ENCODE measurements at places on chromosomes 1 and 21.
A peak's percentile ranks its signal among the peaks of the same experiment; 100 is the strongest.

- no peak for DNase-seq
These were observed 13.0 kb upstream of the EPHX4 start for GRCh38 chr1:92016720-92017316.

DNA sequence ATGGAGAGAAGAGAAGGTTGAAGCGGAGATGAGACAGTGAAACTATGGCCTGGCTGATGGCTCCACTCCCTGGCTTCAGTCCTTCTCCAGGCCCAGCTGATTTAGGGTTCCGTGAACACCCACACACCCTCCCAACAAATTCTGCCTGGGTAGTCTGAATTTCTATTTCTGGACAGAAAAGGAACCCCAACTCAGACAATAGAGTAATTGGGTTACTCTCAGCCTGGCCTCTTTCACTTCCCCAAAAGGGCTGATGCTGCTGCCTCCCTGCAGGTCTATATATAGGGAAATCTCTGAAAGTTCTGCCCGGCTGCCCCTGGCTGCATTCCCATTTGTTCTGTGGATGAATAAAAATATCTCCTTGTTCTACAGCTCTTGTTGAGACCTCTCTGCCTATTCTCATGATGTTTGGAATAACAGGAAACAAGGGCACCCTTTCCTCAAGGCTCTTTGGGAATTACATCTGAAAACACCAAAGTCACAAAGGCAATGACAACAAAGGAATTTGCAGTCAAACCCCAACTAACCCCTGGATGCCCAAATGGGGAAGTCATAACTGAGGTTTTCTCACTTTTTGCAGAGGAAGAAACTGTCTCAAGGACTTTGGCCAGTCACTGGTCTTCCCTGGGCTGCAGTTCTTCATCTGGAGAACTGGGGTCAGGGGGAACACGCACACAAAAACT lies 11.4 kb upstream of the ZSCAN20 start:
- peak; percentile 84 for DNase-seq

DNA sequence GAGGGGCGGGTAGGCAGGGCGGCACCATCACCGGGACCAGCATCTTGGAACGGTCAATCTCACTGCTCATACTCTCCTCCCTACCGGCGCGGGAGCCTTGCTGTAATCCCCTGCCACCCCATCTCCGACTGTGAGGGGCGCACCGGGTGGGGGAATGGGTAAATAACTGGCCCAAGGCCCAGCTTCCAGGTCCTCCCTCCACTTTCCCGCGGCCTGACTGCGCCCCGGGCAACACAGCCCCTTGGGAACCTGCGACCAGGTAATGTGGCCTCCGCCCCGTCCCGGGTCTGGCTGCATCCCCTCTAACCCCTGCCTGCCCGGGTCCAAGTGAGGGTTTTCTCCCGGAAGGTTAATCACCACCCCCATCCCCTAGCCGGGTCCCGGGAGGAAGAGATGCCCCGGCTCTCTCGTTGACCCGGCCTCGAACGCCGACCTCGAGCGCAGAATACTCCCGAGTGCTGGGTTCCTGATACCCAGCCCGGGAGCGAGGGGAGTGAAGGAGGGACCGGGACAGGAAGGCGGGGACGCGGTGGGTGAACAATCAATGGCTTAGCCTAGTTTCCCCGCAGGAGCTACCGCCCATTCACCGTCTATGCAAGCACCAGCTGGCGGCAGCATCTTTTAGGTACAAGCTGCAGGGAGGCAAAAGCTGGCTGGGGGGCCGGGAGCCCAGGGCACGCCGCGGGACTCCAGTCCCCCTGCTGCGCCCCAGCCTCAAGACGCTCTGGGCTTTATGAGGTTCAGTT lies 5.9 kb upstream of the LHX9 start:
- DNase-seq = no peak

GRCh38 chr1:173353350-173353749 lies 123.8 kb upstream of the PRDX6 start:
- DNase-seq = no peak

DNA sequence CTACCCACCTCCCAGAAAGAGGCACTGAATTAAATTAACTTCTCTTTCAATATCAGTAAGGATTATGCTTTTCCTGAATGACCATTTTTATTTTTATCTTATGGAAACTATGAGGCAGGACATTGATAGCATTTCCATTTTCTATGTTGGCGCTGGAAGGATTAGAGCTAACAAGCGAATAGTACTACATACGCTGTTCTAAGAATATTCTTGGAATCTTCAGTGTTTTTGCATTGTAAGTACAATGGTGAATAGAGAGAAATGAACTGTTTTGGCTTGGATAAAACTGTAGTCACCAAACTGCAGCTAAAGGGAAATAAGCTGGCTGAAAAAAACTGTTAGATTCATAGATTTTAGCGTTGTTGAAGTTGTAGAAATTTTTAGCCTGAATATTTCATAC lies 779.0 kb upstream of the ADGRL4 start:
- no peak for DNase-seq

- DNase-seq = no peak
These were observed 9.9 kb downstream of the ANGPTL7 start for GRCh38 chr1:11198851-11199594.

DNA sequence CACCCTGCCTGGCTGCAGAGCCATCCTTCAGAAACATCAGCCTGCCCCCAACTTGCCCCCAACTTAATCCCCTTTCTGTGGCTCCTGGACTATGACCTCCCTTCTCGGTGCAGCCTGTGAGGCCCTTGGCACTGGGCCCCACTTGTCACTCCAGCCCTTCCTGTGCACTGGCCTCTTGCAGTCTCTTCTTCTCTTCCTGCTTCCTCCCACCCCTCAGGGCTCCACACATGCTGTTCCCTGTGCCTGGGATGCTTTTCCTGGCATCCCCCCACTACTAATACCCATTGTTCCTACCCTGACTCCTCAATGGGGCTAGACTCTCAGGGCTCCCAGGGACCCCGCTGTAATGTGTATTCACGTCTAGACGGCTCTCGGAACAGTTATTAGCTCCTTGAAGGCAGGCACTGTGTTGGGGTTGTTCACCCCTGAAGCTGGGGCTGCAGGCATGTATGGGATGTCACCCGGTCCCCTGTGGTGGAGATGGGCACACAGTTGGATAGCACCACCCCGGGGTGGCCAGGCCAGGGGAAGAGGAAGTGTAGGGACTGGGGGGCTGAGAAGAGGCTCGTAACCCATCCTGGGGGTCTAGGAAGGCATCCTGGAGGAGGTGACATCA lies 4.5 kb downstream of the LDLRAD1 start:
- DNase-seq = no peak

DNA sequence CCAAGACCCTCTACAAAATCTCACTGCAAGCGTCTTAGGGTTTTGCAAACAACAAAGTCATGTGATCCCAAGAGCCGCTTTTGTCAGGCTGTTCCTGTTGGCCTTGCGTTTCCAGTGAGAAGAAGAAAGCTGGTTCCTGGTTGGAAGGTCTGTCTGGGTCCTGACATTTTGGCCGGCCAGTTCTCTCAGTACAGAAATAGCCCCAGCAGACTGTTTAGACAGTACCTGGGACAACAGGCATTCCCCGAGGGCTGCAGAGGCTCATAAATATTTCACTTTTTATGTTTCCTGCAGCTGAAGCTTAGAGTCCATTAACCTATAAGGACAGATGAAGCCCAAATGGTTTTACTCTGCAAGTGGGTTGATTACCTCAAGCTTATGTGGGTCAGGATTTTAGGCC lies 8.6 kb downstream of the GPR137B start:
- no peak for DNase-seq

DNA sequence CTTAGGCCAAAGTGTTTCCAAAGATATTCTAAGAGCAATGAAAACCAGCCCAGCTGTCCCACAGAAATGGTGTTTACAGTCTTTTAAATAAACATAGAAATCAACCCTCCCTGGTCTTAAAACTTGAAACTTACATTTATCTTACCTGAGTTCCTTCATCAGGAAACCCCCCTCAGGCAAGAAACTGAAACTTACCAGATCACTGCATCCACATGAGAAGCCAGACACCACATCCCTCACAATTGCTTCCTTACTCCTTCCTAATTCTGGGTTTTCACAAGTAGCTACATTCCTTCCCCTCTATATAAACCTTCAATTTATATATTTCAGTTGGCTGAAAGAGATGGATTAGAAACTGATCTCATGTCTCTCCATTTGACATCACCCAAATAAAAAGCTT lies 563.0 kb upstream of the CHRM3 start:
- DNase-seq = no peak

DNA sequence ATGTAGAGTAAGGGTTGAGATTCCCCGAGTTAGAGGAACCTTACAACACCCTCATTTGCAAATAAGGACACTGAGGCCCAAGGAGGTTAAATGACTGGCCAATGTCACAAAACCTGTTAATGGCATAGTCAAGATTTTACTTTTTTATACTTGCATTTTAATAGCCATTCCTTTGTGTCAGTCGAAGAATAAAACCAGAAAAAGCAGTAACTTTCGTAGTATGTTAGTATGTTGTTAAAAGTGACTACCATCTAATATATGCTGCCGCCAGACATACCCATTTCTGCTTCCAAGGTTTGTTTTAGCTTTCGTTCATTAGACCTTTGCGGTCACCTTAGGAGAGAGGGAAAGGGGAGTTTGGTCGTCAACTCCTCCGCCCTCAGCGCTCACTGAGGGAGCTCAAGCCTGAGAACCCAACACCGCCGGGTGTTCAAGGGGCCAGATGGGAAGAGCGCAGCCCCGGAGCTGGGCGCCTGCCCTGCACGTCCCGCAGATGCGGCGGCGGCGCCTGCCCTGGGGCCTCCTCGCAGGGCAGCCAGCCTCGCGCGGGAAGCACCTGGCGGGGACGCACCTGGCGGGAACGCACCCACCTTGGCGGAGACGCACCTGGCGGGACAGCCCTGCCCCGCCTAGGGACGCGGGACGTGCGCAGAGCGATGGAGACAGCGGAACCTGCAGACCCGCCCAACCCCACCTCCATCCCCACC lies 466 bp downstream of the VPS26C start:
- DNase-seq = no peak
